ENCODE measurements at places on chromosomes 1 and 21. TPM values are rescaled to one million over a fixed set of nuclear protein-coding genes. Genes with fewer than 3 reads are reported as not detected.

EXO1 gene
- total RNA-seq, result 29.1 TPM

NEGR1 gene
- 13.8 TPM for total RNA-seq

TBX19 gene
- total RNA-seq, result 1.1 TPM

PPFIA4 gene
- 9.0 TPM for total RNA-seq

S100A5 gene
- total RNA-seq, result not detected

APCS gene
- total RNA-seq, result not detected

CYP4Z1 gene
- not detected for total RNA-seq

AIRE gene
- total RNA-seq, result 0.28 TPM

TPRG1L gene
- total RNA-seq, result 20.0 TPM

LRRC39 gene
- 1.4 TPM for total RNA-seq

XKR8 gene
- 3.4 TPM for total RNA-seq

HSPB7 gene
- total RNA-seq, result 3.3 TPM

PTGFRN gene
- 74.1 TPM for total RNA-seq
